Inflammatory macrophage (primary cell): ENCODE measurements at places on chromosomes 12 and 14.
A peak's percentile ranks its signal among the peaks of the same experiment; 100 is the strongest.

DNA sequence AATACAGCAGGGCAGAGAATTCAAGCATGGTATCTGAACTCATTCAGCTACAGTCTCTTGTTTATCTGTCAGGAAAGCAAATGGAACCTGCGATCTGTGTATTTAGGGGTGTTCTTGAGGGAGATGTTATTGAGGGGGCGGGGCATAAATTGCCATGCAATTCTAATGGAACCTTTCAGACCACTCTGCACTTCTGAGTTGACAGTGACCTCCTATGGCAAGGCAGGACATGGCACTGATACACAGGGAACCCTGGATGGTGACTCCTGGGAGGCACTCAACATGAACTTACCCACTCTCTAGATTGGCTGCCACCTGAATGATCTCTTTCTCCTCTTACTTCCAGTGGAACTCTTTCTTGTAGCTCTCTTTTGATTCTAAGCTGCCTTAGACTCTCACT lies 787.3 kb downstream of the VRK1 start:
- peak; percentile 17 for DNase-seq

- DNase-seq: peak; percentile 34
Observed at GRCh38 chr14:103443111-103443510, 57.9 kb downstream of the MARK3 start.

- no peak for DNase-seq
Observed at GRCh38 chr12:13680916-13681315, 300.5 kb downstream of the GRIN2B start.

GRCh38 chr12:92398565-92399309 lies 253.1 kb upstream of the BTG1 start:
- DNase-seq: no peak

DNA sequence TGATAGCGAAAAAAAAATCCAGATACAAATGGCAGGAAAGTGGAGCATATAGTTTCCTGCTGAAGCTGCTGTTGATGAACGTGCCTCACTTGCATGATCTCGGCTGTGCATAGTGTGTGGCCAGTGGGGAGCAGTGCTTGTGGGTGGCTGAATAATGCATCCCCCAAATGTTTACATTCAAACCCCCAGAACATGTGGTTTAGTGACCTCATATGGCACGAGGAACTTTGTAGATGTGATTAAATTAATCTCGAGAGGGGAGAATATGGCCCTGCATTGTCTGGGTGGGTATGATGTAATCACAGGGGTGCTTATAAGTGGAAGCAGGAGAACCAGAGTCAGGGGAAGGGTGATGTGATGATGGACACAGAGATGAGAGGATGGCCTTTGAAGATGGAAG lies 425.0 kb downstream of the TMEM121 start:
- no peak for DNase-seq

- DNase-seq: no peak
Observed at GRCh38 chr14:79209418-79209817, 1001.9 kb downstream of the DIO2 start.

GRCh38 chr12:2282318-2282717 lies 229.5 kb downstream of the CACNA1C start:
- DNase-seq: no peak

GRCh38 chr12:89343127-89343526 lies 9.2 kb downstream of the DUSP6 start:
- DNase-seq: no peak

- DNase-seq: no peak
Observed at GRCh38 chr12:69095765-69096477, 143.4 kb upstream of the CPSF6 start.

DNA sequence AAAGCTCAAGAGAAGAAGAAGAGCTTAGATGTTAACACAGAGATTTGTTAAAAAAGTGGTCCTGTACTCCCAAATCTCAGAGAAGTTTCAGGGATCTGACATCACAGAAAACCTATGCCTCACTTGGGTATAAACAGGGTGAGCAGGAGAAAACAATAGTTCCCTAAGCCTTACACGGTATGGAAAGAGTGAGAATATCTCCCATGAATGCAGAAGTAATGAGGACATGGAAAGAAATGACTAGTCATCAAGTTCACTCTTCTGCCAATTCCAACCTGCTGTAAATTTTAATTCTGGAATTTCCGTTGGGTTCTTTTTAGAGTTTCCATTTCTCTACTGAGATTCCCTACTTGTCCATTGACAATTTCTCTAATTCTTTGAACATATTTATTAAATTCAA lies 6.2 kb upstream of the PTGER2 start:
- DNase-seq: peak; percentile 24

GRCh38 chr14:94346841-94347240 lies 23.7 kb upstream of the SERPINA6 start:
- DNase-seq: no peak

GRCh38 chr12:120350576-120351350 lies 18.2 kb downstream of the MSI1 start:
- DNase-seq: no peak

DNA sequence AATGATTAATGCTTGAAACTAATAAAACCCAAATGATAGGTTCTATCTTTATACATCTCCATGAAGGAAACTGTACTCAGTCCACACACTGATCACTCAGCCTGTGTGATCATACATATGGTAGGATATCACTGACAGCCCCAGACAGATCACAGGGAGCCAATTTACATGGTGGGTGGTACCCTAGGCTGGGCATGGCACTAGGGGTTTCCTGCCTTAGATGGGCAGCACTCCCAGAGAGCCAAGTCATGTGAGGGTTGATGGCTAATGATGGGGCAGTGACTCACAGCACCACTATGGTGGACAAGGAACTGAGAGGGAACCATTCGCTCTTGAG lies 89.6 kb upstream of the PTPRR start:
- DNase-seq: no peak

DNA sequence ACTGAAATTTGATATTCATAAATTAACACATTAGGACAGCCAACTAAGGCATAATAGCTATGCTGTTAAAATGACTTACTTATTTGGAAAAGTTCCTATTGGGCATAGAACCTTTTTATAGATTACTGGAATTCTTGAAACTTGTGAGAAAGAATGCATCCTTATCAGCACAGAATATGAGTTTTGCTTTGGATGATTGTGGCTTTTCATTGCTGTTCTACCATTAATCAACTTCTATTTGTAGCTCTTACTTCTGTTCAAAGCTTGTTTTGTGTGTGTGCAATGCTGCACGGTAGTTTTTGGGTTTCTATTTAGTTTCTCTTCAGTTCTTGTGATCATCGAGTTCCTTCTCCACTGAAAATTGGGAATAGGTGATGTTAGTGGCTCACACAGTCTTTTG lies 152.4 kb upstream of the PELI2 start:
- no peak for DNase-seq

DNA sequence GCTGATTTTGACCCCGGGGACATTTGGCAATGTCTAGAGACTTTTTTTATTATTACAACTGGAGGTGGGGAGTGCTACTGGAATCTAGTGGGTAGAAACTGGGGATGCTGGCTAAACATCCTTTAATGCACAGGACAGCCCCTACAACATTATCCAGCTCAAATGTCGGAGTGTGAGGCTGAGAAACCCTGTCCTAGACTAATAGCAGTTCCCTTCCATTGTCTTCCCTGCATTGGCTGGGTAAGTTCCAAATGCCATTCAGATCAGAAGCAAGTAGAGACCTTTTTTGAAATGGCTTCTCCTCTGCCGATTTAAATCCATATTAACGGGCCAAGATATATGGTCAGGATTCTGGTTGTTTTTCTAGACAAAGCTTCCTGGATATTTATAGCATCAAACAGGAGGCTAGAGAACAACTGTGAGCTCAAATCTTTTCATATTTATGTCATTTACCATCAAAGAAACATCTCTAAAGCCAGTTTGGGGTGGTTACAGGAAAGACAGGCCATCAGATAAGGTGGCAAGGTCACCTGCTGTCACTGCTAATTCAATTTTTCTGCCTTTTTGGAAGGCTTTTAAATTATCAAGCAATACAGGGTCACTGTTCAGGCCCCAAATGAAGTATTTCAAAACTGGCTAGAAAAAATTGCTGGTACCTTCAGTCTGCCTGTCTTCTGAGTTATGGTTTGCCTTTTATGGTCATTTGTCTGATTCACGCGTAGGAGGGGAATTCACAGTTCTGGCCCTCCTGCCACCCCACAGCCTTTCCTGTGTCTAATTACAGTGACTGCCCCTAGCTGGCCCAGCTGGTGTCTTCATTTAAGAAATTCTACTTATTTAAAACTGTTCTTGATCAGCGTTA lies 20.1 kb upstream of the AKAP5 start:
- peak; percentile 14 for DNase-seq

DNA sequence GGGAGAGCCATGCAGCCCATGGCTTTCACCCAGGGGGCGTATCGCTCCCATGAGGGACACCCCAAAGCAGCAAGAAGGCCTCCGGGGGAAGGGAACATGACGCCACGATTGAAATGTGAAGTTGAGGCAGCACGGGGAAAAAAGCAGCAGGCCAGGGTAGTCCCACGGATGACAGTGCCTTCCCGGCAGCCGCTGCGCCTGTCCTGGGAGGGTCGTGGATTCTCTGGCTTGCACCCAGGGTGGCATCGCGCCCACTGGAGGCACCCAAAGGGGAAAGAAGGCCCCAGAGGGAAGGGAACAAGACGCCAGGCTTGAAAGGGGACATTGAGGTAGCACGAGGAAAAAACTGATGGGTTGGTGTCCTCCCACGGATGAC lies 161.6 kb upstream of the ALG10B start:
- DNase-seq: no peak

DNA sequence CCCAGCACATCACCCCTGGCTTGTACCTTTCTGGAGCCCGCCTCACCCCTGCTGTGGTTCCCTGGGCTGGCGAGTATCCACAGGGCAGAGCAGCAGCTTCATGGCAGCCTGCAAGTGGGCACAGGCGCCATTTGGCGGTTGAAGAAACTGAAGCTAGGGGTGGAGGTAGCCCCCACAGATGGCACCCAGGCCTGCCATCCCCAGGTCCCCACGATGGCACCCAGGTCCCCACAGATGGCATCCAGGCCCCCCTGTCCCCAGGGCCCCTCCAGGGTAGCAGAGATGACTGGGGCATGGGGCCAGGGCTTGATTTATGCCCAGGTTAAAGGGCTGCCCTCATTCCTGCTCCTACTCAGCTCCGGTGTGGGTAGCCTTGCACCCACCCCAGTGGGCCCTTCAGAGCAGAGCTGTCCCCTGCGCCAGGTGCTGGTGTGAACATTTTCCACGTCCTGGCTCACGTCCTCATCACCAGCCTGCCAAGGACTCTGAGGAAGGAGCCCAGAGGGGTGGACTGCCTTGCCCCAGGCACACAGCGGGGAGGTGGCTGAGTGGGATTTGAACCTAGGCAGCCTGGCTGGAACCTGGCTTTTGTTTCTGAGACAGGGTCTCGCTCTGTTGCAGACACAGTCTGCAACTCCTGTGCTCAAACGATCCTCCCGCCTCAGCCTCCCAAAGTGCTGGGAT lies 8.7 kb downstream of the MMP17 start:
- DNase-seq: no peak

GRCh38 chr14:33118668-33119067 lies 180.0 kb downstream of the NPAS3 start:
- no peak for DNase-seq

GRCh38 chr14:100428727-100429126 lies 105.6 kb downstream of the SLC25A47 start:
- peak; percentile 47 for DNase-seq

DNA sequence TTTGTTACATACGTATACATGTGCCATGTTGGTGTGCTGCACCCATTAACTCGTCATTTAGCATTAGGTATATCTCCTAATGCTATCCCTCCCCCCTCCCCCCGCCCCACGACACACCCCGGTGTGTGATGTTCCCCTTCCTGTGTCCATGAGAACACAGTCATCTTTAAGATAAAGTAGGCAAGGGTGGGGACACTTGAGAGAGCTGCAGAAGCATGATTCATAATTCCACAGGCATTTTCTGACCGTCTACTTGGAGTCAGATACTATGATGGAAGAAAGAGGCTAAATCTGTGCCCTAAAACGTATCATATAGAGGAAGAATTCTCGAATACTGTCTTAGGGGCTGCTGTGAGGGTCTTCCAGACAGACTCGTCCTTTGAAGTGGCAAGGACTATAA lies 145.9 kb upstream of the VASH1 start:
- no peak for DNase-seq

DNA sequence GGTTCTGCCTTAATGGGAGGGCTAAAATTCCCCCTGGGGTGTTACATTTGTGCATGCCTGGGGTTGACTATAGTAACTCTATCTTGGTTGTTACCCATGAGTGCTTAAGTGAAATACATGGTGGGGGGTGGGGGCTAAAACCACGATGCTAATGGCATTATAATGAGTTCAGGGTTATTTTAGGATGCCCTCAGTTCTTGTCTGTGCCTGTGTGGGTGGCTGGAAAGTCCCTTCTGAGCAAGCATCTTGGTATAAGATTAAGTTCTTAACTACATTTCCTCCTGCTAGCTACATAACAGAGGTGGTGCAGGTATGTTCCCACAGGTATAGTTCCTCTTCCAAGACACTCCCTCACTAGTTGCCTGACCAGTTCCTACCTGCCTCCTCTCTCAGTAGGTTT lies 822.3 kb downstream of the LRFN5 start:
- DNase-seq: peak; percentile 31

DNA sequence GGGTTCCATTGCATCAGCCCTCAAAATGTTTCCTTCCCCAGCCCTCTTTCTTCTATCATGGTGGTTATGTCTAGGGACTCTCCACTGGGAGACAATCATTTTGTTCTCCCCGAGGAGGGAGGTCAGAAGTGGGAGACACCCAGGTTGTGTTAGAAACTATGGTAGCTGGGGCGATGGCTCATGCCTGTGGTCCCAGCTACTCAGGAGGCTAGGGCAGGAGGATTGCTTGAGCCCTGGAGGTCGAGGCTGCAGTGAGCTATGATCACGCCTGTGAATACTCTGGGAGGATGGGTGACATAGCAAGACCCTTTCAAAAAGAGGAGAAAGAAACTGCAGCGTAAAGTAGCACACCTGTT lies 13.0 kb upstream of the LRRC23 start:
- no peak for DNase-seq

- no peak for DNase-seq
Observed at GRCh38 chr14:49187799-49188198, 398.4 kb downstream of the RPS29 start.

GRCh38 chr12:130754234-130754901 lies 38.3 kb upstream of the RIMBP2 start:
- no peak for DNase-seq

DNA sequence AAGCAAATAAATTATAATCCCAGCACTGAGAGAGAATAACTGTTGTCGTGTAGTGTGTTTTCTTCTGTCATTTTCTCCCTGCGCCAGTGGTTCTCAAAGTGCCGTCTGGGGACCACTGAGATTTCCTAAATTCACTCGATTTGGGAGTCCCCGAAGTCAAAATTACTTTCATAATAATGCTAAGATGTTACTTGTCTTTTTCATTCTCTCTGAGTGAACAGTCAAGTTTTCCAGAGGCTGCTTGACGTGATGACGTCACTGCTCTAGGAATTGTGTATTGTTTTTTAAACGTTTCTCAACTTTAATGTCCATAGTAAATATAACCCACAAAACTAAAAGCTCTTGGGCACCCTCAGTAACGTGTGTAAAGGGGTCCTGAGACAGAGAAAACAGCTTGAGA lies 796 bp upstream of the POP5 start:
- no peak for DNase-seq

- DNase-seq: no peak
Observed at GRCh38 chr12:114666746-114667668, 17.0 kb downstream of the TBX3 start.
